Stimulated activated CD8-positive, alpha-beta memory T cell treated with anti-CD3 and anti-CD28 coated beads, Interleukin-4, amount 100 ng/mL, for 24 hours (primary cell): ENCODE measurements at places on chromosomes 11 and 22.
A peak's percentile ranks its signal among the peaks of the same experiment; 100 is the strongest.

DNA sequence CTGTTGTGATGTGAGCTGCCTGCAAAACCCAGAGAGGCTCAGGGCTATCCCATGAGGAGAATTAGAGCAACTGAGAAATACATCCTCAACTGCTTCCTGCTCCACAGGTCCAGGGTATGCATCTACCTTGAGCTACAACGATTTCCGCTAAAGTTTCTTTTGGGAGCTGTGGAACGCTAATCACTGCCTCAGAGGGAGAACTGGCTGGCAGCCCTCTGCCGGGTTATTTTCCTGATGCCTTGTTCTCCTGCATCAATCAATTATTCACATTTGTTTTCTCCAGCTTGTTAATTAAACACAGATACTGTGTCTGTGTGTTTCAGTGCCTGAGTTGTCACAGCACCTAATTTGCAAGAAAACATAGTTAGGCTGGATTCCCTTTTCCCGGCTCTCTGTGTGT is 211.1 kb upstream of the PLET1 start:
- DNase-seq, result no peak

- DNase-seq, result peak; percentile 48
These were observed at the start of gene UPK3A for GRCh38 chr22:45284705-45285262. UPK3A (plus strand) TSS chr22:45284949; CDS start chr22:45285014, 65 bp downstream.

DNA sequence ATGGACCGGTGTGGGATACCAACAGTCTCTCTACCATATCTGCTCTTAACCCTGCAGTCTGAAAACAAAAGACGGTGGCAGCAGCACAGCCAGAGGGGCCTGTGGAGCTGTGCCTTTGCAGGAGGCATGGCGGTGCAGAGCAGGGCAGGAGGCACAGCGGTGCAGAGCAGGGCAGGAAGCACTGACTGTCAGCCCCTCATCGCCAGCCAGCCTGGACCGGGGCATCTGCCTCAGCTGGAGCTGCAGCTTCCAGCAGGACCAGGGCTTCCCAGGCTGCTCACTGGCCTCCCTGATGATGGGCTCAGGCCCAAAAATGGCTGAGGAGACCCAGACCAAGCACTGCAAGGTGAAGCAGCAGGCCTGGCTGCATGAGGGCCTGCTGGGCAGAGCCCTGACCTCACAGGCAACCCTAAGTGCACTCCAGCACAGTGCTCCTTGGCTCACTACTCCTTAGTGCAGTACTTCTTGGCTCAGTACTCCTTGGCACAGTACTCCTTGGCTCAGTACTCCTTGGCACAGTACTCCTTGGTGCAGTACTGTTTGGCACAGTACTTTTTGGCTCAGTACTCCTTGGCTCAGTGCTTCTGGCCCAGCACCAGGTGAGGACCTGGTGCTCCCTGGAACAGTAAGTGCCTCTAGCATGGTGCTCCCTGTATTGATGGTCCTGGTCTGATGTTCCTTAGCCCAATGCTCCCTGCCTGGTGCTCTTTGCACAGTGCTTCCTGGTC is 78.0 kb downstream of the DHCR7 start:
- no peak for DNase-seq

GRCh38 chr22:23071230-23072076 is 1.1 kb downstream of the GNAZ start:
- DNase-seq, result no peak

- no peak for DNase-seq
These were observed 22.9 kb upstream of the ASPHD2 start for GRCh38 chr22:26406118-26406517.

DNA sequence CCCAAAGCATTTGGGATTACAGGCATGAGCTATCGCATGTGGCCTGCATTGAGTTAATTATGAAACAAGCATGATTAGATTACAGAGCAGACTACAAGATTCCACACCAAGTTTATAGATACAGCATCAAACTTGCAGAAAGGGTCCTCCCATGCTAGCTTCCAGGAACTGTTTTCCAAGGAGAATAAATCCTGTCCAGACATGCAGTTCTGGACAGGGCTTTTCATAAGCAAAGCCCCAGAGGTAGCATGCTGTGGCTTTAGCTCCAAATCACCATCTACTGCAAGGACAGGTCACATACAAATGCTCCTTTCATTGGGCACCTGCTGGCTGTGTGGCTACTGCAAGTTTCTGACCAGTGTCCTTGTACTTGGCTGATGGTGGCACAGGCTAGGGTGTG is 57.1 kb downstream of the HIRA start:
- no peak for DNase-seq

DNA sequence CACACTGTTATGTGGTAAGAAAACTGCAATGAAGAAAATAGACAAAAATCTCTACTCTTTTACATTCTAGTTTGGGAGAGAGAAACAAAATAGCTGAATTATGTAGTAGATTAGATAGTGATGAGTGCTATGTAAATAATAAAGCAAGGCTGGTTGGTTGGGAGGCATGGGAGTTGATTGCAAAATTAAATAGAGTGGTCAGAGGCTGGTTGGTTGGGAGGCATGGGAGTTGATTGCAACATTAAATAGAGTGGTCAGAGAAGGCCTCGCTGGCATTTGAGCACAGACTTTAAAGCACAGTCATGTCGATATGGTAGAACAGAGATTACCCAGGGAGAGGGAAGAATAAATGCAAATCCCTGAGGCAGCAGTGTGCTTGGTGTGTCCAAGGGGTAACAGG is 22.4 kb downstream of the SIK2 start:
- DNase-seq, result no peak

DNA sequence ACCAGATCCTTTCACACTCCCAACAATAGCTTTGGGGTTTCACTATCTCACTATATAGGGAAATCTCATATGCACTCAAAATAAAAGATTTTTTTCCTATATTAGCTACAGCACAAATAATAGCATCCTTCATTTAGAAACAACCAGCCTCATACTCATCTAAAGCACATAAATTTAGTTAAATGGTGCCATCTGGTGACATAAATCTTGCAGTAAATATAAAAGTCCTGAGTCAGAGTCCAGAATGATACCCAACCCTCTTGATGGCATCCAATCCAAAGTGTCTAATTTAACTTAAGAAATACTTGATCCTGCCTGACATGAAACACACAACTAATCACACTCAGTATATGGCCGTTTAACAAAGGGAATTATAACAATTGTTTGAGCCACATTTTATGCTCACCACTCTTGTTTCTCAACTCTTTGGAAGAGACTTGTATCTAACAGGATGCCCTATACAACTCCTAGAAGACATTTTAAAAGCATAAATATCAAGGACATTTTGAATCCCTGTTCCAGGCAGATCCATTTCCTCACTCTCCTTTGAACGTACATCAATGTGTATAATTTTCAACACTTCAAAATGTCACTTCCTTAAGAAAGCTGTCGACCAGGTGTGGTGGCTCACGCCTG is 36.2 kb downstream of the DLG2 start:
- DNase-seq, result no peak

- DNase-seq, result no peak
These were observed 870.6 kb upstream of the LRRC4C start for GRCh38 chr11:42329929-42330565.

- no peak for DNase-seq
These were observed 9.2 kb upstream of the RBM14 start for GRCh38 chr11:66607126-66607834.

GRCh38 chr11:106552694-106553203 is 465.5 kb downstream of the GUCY1A2 start:
- DNase-seq, result no peak

GRCh38 chr22:50621948-50622722 is 5.8 kb downstream of the ARSA start:
- DNase-seq, result no peak

DNA sequence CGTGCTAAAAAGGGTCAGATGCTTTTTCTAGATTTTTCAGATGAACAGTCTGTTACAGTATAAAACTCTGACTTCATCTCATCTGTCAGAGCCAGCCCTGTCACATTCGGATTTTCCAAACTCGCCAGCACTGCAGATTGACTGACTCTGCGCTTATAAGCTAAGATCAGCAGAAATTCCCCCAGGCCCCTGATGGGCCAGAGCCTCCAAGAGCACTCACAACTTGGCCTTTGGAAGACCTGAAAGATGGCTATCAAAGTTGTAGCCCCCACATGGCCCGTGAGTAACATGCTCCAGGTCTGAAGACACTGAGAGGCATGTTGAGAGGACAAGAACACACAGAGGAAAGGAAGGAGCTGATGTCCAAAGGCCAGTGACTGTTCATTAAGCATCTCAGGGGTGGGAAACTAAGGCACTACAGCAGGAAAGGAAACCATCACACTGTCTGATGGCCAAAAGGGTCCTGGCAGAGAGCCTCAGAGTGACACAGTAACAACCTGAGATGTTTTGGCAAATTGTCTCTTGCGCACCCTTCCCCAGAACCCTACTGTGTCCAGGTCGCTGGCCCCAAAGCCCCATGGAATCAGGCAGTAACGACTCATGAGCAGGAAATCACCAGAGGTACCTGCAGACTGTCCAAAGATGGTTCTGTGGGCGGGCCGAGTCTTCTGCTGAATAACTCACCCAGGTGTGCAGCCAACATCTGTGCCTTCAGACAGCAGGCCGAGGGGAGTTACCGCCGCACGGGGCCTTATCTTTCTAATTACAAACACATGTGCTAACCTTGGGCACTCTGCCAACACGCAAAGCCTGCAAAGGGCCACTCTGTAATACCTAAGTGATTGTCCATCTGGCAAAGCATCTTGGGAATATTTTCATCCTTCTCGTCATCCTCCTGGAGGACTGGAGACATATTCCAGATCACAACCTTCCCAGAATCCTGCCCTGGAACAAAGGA is 23.6 kb downstream of the HIRA start:
- DNase-seq, result no peak

- no peak for DNase-seq
These were observed 23.5 kb upstream of the CRYBB3 start for GRCh38 chr22:25176175-25176574.

DNA sequence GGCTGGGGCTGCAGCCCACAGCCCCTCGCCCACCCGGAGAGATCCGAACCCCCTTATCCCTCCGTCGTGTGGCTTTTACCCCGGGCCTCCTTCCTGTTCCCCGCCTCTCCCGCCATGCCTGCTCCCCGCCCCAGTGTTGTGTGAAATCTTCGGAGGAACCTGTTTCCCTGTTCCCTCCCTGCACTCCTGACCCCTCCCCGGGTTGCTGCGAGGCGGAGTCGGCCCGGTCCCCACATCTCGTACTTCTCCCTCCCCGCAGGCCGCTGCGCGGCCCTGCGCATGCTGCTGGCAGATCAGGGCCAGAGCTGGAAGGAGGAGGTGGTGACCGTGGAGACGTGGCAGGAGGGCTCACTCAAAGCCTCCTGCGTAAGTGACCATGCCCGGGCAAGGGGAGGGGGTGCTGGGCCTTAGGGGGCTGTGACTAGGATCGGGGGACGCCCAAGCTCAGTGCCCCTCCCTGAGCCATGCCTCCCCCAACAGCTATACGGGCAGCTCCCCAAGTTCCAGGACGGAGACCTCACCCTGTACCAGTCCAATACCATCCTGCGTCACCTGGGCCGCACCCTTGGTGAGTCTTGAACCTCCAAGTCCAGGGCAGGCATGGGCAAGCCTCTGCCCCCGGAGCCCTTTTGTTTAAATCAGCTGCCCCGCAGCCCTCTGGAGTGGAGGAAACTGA is 731 bp downstream of the GSTP1 start:
- no peak for DNase-seq

GRCh38 chr11:76419896-76420295 is 24.9 kb upstream of the EMSY start:
- no peak for DNase-seq

- DNase-seq, result no peak
These were observed 19.8 kb upstream of the SHANK2 start for GRCh38 chr11:71272161-71272560.

DNA sequence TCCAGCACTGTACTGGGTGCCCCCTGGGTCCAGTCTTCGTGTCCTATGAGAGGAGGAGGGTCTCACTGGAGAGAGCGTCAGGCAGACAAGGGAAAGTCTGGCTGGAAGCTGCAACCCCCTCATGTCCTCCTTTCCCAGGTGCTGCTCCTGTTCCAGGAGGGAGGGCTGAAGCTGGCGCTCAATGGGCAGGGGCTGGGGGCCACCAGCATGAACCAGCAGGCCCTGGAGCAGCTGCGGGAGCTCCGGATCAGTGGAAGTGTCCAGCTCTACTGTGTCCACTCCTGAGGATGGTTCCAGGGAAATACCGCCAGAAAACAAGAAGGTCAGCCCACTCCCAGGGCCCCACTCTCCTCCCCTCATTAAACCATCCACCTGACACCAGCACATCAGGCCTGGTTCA is 10.2 kb downstream of the LGALS12 start:
- no peak for DNase-seq

DNA sequence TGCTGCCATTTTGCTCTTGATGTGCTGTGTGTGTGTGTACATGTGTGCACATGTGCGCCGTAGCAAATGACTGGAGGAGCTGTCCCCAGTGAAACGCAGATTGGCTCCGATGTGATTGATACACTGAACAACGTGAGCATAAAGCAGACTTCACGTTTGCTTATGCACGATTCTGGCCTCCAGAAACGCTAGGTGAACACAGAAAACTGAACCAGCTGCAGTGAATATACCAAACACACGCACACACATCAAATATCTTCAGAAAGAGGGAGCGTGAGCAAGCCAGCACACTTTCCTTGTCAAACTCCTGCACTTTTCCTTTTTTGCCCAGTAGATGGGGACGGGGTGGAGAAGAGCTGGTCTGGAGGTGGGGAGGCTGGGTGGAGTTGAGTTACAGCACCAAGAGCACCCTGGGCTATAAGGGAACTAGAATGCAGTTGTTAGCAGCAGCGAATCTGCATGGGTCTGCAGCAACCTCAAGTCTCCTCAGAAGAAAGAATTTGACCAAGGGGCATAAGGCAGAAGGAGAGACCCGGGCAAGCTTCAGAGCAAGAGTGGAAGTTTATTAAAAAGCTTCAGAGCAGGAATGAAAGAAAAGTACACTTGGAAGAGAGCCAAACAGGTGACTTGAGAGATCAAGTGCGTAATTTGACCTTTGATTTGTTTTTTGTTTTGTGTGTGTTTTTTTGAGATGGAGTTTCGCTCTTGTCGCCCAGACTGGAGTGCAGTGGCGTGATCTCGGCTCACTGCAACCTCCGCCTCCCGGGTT is 77.8 kb upstream of the CADM1 start:
- no peak for DNase-seq

GRCh38 chr22:43476341-43476740 is 64.5 kb downstream of the MPPED1 start:
- DNase-seq, result no peak

GRCh38 chr11:46039990-46040389 is 81.3 kb downstream of the PHF21A start:
- no peak for DNase-seq

DNA sequence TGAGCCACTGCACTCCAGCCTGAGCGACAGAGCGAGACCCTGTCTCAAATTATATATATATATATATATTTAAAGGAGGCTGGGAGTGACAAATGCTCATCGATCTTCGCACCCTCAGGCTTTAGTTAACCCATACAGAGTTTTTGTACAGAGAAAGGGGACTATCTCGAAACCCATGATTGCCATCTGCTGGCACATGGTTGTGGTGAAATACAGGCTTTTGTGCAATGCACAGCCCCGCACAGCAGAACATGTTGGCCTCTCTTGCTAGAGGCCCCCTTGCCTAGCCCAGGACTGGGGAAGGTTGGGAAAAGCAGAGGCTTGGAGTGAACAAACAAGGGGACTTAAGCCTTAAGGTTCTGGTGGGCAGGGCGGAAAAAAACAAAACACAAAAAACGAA is 3.6 kb downstream of the MYBPC3 start:
- DNase-seq, result no peak
